Myometrial cell (primary cell): ENCODE measurements at places on chromosomes 11 and 22. TPM values are rescaled to one million over a fixed set of nuclear protein-coding genes. Genes with fewer than 3 reads are reported as not detected.

The CALCA gene
- not detected in 2 replicates for total RNA-seq

The GPHA2 gene
- not detected in 2 replicates for total RNA-seq

The LIF gene
- 4.4 and 11.0 TPM in 2 replicates for total RNA-seq

The ZFP91 gene
- 29.7 and 40.9 TPM in 2 replicates for total RNA-seq

The SLC17A6 gene
- not detected in 2 replicates for total RNA-seq

The MRGPRF gene
- total RNA-seq, result 34.2 and 39.2 TPM in 2 replicates

The CCDC116 gene
- total RNA-seq, result not detected in 2 replicates

The KRTAP5-9 gene
- not detected in 2 replicates for total RNA-seq

The CRYBB2 gene
- not detected in 2 replicates for total RNA-seq

The NRXN2 gene
- total RNA-seq, result not detected in 2 replicates

The MMP1 gene
- total RNA-seq, result 0.18 TPM in 1 of 2 replicates, not detected in the other

The PNPLA3 gene
- 3.5 and 4.9 TPM in 2 replicates for total RNA-seq

The MS4A7 gene
- total RNA-seq, result not detected in 2 replicates

The TYMP gene
- 29.1 and 40.1 TPM in 2 replicates for total RNA-seq

The UBQLNL gene
- total RNA-seq, result not detected in 2 replicates

The CCDC15 gene
- 1.7 and 8.0 TPM in 2 replicates for total RNA-seq

The CELSR1 gene
- total RNA-seq, result 0.29 TPM in 1 of 2 replicates, not detected in the other

The ANGPTL5 gene
- total RNA-seq, result not detected in 2 replicates

The SPON1 gene
- not detected in 2 replicates for total RNA-seq

The POU2F3 gene
- not detected in 2 replicates for total RNA-seq

The MRPL16 gene
- total RNA-seq, result 70.6 and 85.1 TPM in 2 replicates

The OR5AL1 gene
- not detected in 2 replicates for total RNA-seq

The PAX6 gene
- not detected in 2 replicates for total RNA-seq

The GRAMD4 gene
- 7.5 and 8.9 TPM in 2 replicates for total RNA-seq

The PHOX2A gene
- total RNA-seq, result 1.2 TPM in 1 of 2 replicates, not detected in the other

The KDM4E gene
- total RNA-seq, result not detected in 2 replicates

The SYNGR1 gene
- total RNA-seq, result 6.6 and 8.4 TPM in 2 replicates

The INPP5J gene
- total RNA-seq, result 0.18 and 0.86 TPM in 2 replicates

The PATE2 gene
- total RNA-seq, result not detected in 2 replicates

The GDPD4 gene
- not detected in 2 replicates for total RNA-seq

The PKP3 gene
- 1.6 and 4.9 TPM in 2 replicates for total RNA-seq

The PCF11 gene
- total RNA-seq, result 12.4 and 25.7 TPM in 2 replicates

The GAS2 gene
- total RNA-seq, result 0.53 and 2.3 TPM in 2 replicates

The ARHGAP1 gene
- 44.1 and 49.6 TPM in 2 replicates for total RNA-seq

The ZNF214 gene
- total RNA-seq, result 2.1 and 2.3 TPM in 2 replicates

The MS4A4E gene
- total RNA-seq, result not detected in 2 replicates

The JAML gene
- not detected in 2 replicates for total RNA-seq

The BIRC3 gene
- total RNA-seq, result 0.71 and 0.86 TPM in 2 replicates
